ENCODE measurements at places on chromosomes 7 and 10.

DNA sequence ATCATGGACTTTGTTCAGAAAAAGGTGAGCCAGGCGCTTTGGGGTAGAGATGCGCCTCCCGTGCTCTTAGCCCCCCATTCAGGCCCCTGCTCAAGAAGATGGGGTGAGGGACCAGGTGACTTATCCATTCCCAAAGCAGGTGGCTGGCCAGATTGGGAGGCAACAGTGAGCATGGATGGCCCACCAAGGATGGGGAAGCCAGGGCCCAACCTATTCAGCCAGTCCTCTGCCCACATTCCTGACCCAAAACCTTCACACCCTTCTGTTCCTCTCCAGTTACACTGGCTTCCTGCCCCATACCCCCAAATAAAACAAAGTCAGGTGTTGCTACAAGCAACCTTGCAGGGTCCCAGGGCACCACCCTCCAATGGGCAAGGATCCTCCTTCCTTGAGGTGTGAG is 44.4 kb downstream of the TSPAN15 start:
- DNase-seq: no peak

- DNase-seq: peak; percentile 31
These were observed 58.9 kb downstream of the PRKAR2B start for GRCh38 chr7:107103369-107103768.

- DNase-seq: peak; percentile 83
These were observed 352.0 kb downstream of the PCLO start for GRCh38 chr7:82810558-82811259.

- DNase-seq: peak; percentile 62
These were observed 63.1 kb upstream of the CACNA2D1 start for GRCh38 chr7:82506702-82507101.

DNA sequence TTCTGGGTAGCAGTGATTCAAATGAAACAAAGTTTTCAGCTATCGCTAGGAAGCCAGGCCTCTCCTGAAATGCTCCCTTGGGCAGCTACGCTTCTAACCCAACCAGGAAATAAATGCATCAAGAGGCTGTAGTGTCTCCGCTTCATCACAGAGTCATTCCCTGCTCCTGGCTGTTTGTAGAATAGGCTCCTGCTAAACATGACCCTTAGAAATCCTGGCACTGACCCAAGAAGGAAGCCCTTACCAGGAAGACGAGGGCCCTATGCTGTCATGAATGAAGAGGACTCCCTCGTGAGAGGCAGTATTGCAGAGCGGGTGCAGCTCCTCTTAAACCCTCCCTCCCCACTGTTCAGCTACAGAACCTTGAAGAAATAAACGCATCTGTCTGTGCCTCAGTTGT is 48.3 kb downstream of the NOD1 start:
- DNase-seq: no peak

- no peak for DNase-seq
These were observed 81.2 kb upstream of the PPIF start for GRCh38 chr10:79266084-79266483.

- peak; percentile 10 for DNase-seq
These were observed 45.1 kb upstream of the CDK14 start for GRCh38 chr7:90551036-90551435.

GRCh38 chr10:80927419-80928078 is 389.8 kb downstream of the SH2D4B start:
- DNase-seq: no peak

- peak; percentile 70 for DNase-seq
These were observed 472.4 kb downstream of the TFEC start for GRCh38 chr7:115558161-115558560.

GRCh38 chr7:44535348-44536064 is 5.6 kb downstream of the NPC1L1 start:
- no peak for DNase-seq

DNA sequence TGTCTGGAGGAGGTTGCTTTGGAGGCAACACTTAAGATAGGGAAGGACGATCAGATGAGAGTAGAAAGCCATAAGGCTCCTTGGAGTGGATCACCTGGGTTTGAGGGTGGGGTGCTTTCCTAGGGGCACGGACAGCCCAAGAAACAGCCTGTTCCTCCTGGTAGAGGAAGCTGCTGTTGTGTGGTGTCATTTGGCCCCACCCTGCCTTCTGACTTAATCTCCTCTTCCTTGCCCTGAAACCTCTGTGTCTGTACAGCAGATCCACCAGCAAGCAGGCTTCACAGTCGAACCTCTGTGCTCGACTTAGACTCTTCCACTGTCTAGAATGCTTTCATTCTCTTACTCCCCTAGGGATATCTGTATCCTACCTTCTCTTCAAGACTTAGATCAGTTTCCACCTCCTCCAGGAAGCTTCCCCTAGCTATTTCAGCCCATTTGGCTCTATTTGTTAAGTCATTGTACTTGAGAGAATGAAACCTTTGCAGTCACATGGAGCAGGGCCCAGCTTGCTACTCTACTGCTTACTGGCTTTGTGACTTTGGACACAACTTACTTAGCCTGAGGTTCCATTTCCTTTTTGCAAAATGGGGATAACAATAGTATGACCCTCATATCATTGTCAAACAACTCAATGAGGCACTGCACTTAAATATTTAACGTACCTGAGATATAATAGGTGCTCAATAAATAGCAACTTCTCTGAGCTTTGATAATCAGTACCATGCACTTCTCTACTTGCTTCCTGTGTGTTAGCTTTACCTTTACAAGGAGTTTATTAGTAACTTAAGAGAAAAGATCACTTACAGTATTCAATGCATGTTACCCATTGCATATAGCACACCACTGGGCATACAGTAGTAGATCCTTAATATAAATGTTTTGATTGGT is 5.0 kb downstream of the MXI1 start:
- DNase-seq: no peak

DNA sequence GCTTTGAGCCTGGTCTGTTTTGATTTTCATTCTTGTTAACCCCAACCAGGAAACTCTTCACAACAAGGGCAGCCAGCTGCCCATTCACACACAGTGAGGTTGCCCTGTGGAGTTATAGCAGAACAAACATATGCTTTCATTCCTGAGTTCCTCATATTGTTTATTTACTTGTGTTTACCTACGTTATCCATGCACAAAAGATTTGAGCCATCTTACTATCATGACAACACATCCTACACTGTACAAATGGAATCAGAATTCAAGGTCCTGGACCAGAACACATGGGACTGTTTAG is 21.7 kb upstream of the BMPER start:
- no peak for DNase-seq

GRCh38 chr10:71344154-71344925 is 25.3 kb downstream of the SLC29A3 start:
- DNase-seq: no peak

DNA sequence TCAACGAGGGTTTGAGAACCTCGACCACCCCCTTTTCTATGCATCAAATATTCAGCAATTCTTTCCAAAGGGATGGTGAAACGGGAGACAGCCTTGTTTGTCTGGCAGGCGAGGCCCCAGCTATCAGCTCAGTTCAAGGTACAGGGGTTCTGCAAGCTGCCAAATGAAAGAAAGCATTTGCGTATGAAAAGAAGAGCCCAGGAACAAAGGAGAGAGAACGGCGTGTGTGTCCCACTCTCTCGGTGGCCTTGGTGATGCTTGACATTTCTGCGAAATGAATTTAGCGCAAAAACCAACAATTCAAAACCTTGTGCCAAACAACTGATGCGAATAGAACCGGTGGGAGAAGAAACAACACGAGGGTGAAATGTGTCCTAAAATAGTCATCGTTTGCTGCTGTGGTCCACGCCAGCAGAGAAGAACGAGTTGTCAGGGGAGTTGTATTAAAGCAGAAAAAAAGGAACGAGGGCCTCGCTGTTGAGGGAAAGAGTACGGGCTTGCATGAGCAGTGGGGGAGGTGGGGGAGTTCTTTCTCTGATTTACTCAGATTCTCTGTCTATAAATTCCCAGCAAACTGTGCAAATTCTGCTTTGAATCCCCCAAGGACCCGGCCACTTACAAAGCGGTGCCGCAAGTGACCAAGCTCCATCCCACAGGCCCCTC is 97.7 kb downstream of the TMEM130 start:
- no peak for DNase-seq

- peak; percentile 81 for DNase-seq
These were observed 226.4 kb upstream of the HABP2 start for GRCh38 chr10:113326160-113327111.

DNA sequence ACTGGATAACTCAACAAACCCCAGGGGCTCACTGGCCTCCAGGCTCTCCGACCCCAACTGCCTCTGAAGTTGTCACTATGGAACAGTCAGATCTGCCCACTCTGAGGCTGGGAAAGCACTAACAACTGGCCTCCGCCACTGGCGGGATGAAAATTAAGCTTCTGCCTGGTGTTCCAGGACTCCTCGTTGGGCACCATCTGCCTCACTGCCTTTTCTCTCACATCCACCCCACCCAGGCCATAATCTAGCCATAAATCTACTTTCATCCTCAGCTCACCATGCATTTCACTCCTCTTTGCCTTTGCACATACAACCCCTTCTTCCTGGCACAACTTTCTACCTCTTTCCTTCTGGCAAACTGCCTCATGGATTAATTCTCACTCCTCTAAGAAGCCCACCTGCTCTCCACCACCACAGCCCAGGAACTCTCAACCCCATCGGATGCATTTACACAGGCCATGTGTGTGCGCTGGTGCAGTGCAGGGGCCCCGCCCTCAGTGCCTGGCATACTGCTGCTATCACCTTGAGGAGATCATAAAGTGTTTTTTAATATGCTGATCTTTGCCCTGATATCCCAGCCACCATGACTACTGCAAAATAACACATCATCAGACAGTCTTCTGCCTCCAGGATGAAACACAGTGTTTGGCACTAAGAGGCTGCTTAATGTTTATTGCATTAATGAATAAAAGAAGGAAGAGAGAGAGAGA is 4.0 kb downstream of the CDHR1 start:
- no peak for DNase-seq

DNA sequence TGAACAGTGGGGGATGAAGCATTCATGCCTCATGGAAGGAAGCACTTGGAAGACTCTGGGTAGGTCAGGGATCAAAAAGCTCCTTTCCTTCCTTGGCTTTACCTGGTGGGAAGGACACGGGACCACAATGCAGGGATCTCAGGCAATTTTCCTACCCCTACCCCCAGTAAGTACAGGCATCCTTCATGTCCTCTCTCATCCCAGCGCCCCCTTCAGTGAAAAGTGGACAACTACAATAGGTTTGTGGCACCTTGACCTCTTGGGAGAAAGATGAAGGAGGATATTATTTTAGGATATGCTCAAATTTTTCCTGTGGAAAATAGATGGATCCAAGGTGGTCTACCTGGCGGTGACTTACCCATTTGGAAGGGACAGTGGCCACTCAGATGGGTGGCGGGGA is 16.5 kb downstream of the AFAP1L2 start:
- DNase-seq: no peak

DNA sequence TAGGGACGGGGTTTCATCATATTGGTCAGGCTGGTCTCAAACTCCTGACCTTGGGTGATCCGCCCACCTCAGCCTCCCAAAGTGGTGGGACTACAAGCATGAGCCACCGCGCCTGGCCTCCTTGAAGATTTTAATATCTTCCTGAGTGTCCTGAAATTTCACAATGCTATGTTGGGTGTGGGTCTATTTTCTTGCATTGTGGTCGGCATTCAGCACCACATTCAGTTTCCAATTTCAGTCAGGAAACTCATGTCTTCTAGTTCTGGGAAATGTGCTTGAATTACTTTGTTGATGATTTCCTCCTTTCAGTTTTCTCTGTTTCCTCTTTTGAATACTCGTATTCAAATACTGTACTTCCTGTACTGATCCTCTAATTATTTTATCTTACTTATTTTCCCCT is 49.3 kb upstream of the IL6 start:
- DNase-seq: no peak

GRCh38 chr10:18059826-18060559 is 80.2 kb upstream of the CACNB2 start:
- peak; percentile 47 for DNase-seq

DNA sequence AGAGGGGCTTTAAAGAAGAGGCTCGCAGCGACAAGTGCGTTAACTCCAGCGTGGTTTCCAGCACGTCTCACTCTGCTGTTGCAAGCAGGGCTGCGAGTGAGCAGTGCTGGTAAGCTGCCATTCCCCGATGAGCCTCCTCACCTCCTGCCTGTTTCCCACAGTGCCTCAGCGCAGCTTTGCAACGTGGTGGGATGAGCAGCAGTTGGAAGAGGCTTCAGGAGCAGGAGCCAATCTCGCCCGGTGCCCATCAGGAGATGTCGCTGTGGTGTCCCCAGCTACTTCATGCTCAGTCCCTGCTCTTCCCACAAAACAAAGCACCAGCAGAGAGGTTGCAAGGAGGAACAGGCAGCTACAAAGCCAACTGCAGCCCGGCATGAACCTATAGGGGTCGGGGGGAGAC is 2.4 kb upstream of the ADARB2 start:
- no peak for DNase-seq

GRCh38 chr7:148212731-148213130 is 377.8 kb upstream of the C7orf33 start:
- no peak for DNase-seq

DNA sequence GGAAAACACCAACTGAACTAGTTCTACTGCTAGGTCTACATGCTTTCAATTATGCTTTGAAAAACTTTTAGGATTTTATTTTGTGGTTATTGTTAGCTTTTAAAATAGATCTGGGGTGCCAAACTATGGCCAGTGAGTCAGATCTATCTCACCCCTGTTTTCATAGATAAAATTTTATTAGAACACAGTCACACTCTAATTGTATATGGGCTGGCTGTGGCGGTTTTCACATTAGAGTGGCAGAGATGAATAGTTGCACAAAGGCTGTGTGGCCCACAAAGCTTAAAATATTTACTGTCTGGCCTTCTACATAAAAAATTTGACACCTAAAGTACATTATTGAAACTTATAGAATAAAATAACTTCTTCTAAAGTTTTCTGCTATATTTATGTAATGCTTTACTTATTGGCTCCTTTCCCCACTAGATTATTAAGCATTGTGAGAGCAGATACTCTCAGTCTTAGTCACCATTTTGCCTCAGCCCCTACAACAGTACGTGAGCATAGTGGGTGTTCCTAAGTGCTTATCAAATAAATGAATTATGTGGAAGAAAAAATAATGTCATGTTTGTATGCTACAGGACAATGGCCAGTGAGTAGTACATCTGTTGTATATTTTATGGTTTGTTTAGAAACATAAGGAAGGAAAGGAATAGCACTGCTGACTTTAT is 5.4 kb upstream of the SUV39H2 start:
- DNase-seq: peak; percentile 73

GRCh38 chr10:34185998-34186397 is 629.1 kb downstream of the PARD3 start:
- DNase-seq: no peak

- no peak for DNase-seq
These were observed 35.7 kb upstream of the PLEKHA1 start for GRCh38 chr10:122338609-122339441.

GRCh38 chr7:15626041-15626440 is 60.4 kb downstream of the MEOX2 start:
- DNase-seq: no peak

DNA sequence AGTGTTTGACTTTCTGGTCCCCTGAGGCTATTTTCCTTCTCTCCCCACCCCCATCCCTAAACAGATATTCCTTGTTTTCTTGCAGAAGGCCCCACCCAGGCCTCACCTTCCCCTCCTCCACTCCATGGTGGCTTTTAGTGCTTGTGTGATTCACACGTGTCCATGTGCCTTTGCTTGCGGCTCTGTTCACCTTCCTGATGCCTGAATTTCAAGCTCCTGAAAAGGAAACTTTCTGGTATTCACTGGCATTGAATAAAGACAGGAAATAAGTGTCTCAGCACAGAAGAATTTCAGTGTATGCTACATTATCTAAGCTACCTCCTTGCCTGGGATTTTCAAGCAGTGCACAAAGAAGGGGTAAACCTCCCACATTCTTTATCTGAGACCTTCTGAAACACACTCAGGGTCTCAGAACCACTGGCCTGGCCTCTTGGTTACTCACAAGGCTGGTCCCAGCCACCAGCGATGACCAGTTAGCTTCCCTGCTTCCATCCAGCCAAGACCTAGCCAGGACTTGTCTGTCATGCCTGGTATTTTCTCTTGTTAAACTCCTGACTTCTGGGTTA is 17.2 kb upstream of the UBE2H start:
- peak; percentile 84 for DNase-seq
